Stimulated activated CD4-positive, alpha-beta T cell treated with anti-CD3 and anti-CD28 coated beads, Interleukin-2, amount 100 ng/mL, for 24 hours (primary cell): ENCODE measurements at places on chromosomes 11 and 22.

GRCh38 chr22:48143856-48144255, 1381.4 kb downstream of the TBC1D22A start:
- no peak for DNase-seq

DNA sequence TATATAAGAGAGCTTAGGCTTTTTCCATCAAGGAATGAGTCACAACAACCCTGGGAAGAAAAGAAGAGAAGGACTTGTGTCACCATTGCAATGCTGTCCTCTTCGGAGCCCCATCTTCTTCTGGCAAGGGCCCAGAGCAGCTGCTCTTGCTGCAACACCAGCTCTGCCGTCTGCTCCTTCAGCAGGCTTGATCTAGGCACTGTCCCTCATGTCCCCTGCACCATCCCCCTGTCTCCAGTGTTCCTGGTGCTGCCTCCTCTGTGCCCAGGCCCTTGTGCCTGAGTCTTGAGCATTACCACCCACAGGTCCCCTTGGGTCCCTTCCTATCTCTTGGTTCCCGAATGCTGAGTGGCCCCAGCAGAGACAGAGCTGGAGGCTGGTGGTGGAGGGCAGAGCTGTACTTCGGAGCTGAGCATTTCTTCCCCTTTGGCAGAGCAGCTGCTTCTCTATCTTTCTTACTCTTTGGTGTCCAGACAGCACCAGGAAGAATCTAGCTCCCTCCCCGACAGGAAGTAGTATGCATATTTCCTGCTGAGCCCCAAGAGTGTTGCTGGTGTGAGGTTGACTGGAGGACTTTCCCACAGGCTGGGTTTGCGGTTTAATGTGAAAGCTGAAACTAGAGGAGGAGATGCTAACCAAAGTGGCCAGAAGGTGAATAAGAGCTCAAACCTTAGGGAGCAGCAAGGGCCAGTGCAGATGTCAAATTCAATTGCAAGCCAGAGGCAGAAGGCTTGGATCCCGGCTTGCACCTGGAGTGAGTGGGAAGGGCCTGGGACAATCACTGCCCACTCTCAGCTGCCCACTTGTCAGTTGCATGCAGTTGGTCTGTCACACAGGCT, 27.8 kb downstream of the WEE1 start:
- DNase-seq, result peak; percentile 67

DNA sequence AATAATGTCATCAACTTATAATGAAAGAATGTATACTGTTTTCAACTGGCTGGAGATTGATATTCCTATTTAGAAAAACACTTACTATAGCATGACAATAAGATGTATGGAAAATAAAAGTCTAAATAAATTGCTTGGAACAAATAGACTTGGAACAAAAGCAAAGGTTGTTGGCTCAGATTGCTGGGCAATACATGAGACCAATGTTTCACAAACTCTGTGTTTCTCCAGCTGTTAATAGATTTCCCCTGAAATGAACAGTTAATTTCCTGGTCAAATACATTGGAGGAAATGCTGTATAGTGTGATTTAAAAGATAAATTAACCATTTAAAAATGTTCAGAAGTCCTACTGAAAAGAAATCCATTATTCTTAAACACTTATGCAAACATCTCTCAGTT, 40.1 kb upstream of the CTSC start:
- no peak for DNase-seq

DNA sequence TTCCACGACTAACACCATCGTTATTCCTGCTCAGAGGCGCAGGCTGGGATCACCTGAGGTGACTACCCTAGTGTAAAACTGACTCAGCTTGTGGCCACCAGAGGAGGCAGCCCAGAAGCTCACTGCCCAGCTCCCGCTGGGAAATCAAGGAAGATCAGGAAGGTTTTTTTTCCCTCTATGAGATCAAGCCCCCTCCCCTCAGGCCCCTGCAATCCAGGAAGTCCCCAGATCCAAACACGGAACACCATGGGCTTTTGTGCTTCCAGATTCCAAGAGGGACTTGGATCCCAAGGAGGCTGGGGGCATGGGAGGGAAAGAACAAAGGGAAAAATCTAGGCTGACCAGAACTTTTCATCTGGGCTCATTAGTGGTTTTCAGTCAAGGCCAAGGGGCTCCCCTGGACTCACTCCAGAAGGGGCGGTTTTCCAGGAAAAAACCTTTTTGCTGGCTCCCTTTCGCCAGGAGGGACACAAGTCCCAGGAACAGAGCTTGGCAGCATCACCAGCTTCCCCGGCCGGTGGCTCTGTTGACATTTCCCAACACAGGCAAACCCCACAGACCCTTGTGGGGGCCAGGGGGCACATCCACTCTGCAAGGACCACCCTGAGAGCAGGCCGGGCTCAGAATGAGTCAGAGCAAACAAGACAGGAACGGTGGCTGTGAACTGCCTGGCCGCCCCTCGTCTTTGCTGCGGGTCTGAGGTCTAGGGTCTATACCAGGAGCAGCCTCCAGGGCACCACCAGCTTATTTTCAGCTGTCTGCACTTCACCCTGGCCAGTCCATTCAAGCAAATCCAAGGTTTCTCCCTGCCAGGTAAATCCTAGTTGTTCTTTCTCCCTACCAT, 36.8 kb downstream of the MYH9 start:
- no peak for DNase-seq

DNA sequence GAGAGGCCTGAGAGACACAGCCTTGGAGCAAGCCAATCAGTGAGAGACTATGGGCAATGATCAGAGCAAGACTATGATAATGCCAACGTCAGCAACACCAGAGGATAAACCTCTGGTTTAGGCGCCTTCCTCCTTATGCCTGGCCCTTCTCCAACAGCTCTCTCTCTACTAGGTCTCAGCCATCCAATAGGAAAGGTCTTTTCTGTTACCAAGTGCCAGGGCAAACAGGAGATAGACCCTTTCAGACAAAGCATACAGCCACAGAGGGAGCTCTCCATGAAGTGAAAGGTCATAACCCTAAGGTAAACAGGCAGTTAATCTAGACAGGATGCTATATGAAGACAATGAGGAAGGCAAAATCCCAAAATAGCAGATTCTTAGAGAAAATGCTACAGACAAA, 9.5 kb downstream of the STK33 start:
- DNase-seq, result no peak

DNA sequence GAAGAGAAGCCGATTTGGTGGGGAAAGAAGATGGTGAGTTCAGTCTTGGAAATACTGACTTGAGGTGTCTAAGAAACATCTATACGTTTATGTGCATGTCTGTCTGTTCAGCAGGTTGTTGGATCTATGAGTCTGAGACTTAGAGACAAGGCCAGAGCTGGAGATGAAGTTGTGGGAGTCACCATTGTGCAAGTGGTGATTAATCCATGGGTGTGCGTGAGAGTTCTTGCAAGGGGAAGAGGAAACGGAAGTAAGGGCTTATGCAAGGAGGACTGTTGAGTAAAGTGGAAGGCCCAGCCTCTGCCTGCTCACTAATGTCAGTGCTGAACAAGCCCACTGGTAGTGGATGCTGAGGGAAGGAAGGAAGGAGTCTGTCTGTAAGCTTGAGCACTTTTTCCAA, 9.7 kb downstream of the TMEM45B start:
- DNase-seq, result no peak
